ENCODE measurements at places on chromosomes 16 and 17. TPM values are rescaled to one million over a fixed set of nuclear protein-coding genes. Genes with fewer than 3 reads are reported as not detected.

NGFR gene
- total RNA-seq, result 2.3 TPM

SYT17 gene
- 0.55 TPM for total RNA-seq

KRT36 gene
- total RNA-seq, result not detected

TPSB2 gene
- total RNA-seq, result 1.1 TPM

TEKT1 gene
- not detected for total RNA-seq

VAT1L gene
- not detected for total RNA-seq

INO80E gene
- total RNA-seq, result 151 TPM

CSH2 gene
- total RNA-seq, result not detected

HSD17B1 gene
- 1.6 TPM for total RNA-seq

ALDH3A1 gene
- 0.16 TPM for total RNA-seq

TMEM186 gene
- 5.9 TPM for total RNA-seq

IL17C gene
- total RNA-seq, result not detected

HOXB3 gene
- total RNA-seq, result 20.1 TPM

TAC4 gene
- total RNA-seq, result not detected

C1QTNF1 gene
- total RNA-seq, result 6.5 TPM

ZACN gene
- not detected for total RNA-seq

SLC5A10 gene
- 0.22 TPM for total RNA-seq

PKMYT1 gene
- 50.8 TPM for total RNA-seq

CHD9NB gene
- total RNA-seq, result 1.6 TPM
